Dorsolateral prefrontal cortex (tissue), 122 donors: ENCODE measurements at places on chromosomes 16 and 17. TPM values are rescaled to one million over a fixed set of nuclear protein-coding genes. Genes with fewer than 3 reads are reported as not detected.

GRCh38 chr17:19720631-19721426, 4.4 kb upstream of the SLC47A2 start:
- DNase-seq = no peak

DNA sequence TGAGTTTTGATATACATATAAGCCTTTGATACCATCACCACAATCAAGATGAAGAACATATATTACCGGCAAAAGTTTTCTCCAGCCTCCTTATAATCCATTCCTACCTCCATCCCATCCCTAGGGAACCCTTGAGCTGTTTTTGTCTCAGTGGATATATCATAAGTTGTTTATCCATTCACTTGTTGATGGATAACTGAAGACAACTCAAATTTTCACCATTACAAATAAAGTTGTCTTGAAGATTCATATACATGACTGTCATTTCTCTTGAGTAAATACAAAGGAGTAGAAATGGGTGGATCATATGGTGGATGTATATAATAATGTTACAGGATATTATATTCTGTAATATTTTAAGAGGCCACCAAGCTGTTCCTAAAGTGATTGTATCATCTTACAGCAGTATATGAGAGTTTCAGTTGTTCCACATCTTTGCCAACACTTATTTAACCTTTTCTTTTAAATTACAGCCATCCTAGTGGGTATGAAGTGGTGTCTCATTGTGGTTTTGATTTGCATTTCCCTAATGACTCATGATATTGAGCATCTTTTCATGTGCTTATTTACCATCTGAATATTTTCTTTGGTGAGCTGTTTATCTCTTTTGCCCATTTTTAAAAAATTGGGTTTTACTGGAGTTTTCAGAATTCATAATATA, 17.4 kb downstream of the NF1 start:
- DNase-seq = no peak

DNA sequence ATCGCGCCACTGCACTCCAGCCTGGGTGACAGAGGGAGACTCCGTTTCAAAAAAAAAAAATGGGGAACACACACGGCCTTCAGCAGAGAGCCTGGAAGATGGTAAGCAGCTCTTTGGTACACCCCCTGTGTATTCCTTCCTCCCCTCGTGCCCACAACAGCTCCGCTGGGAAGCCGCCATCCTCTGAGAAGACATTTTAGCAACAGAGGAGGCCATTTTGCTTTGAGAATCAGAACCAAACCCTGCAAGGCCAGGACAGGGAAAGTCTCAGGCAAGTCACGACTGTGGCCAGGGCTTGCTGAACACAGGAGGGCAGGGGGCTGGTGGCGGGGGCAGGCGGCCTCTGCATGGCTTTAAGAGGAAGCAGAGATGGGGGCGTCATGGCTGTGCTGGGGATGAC, 45.7 kb downstream of the SOCS1 start:
- DNase-seq = no peak

DNA sequence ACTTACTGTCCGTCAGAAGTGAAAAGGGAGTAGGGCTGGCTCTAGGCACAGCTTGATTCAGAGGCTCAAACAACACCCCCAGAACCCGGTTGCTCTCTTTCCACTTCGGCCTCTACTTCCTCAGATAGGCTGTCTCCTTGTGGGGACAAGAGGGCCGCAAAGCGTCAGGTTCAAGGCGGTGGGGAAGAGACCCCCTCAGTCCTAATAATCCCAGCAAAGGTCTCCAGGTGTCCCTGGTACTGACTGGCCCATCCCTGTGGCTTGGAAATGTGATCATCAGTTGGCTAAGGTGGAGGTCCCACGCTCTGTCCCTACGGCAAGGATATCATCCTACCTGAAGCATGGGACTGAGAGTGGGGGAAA, 26.0 kb downstream of the NGFR start:
- no peak for DNase-seq

GRCh38 chr16:77986011-77986740, 36.2 kb upstream of the CLEC3A start:
- no peak for DNase-seq

DNA sequence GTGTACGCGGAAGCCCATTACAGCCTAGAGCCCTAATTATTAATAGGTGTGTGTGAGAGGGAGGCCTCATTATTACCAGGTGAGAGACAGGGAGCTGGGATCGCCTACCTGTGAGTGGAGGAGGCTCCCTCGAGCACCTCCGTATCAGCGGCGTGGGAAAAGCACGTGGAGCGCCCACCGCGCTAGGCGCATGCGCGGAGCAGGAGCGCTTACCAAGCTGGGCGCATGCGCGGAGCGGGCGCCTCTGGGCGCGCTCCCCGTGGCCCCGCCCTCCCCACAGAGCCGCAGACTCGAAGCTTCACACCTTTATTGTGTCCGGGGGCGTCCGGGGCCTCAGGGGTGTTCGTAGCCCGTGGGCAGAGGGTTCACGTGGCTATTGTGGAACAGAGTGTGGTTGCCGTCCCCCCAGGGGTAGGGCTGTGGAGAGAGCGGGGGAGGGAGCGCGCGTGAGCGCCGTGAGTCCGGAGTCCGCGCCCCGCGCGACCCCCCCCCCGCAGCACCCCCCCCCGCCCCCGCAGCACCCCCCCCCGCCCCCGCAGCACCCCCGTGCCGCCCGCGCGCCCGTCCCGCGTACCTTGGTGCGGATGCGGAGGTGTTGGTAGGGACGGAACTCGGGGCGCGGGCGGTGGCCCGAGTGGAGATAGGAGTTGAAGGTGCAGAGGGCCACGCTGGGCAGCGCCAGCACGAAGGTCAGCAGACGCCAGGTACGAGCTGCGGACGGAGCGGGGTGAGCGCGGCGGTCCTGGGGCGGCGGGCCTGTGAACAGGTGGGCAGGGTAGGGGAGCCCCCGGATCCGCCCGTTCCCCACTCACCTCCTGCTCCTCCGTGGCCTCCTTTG, 500 bp downstream of the COX6A2 start:
- peak; percentile 63 for DNase-seq

GRCh38 chr17:8673612-8674011, 43.1 kb upstream of the MYH10 start:
- DNase-seq = no peak

GRCh38 chr17:49822829-49823228, 25.0 kb downstream of the TAC4 start:
- DNase-seq = no peak

- no peak for DNase-seq
These were observed 6.9 kb downstream of the UNC45B start for GRCh38 chr17:35154196-35155165.

GRCh38 chr17:72120642-72121163, at the start of gene SOX9:
TSS of gene SOX9 (plus strand) at chr17:72121020. CDS start at chr17:72121392, 372 bp downstream.
- DNase-seq = peak; percentile 85

DNA sequence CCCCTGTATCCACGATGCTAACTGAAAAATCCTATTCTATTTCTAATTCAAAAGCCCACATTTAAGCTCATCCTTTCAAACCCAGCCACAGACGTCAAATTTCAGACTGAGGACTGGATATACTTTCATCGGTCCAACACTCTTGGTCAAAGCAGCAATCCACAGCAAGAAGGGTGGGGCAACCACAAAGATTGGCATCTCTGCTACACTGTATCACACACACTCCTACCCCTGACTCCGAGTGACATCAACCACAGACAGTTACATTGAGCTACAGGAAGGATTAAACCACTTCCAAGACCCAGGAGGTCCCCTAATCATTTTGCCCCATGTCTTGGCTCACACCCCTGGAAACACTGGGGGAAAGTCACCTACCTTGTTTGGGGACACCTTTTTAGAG, 61.3 kb downstream of the GRIN2A start:
- DNase-seq = no peak

GRCh38 chr17:57593739-57594462, 151.2 kb downstream of the CCDC182 start:
- DNase-seq = no peak

DNA sequence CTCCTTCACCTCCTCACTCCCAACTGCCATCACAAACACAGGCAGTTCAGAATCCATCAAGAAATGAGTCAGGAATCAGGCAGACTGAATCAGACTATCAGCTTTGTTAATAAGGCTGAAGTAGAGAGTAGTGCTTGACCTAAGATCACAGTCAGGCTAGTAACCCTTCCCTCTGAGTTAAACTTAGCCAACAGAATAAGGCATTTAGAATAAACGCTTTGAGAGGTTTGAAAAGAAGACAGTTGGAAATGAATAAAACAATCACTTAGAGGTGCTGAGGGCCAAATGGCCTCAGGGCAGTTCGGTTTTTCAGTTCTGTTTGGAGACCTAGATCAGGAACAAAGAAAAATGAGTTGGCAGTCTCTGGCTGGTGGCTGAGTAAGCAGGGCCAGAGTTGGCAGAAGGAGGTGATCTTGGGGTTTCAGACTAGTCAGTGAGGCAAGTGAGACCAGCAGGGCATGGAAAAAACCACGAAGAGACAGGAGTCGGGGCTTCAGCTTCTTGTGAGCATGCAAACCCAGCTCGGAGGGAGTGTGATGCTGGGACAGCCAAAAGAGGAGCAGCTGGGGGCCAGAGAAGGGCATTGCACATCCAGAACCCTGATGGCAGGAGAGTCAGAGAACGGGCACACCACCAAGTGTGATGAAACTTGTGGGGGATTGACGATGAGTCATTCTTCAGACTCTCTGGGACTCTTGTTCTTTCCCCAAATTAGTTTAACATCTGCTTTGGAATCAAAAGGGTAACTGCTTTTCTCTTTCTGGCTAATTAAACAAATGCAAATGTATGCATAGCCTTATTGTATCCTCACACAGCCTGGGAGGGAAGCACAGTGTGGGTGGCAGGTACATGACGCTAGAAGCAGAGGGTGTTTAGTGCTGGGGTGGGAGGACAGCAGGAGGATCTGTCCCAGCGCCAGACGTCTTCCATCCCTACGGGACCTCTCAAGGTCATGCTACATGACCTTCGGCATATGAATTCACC, 54.8 kb downstream of the SPECC1 start:
- DNase-seq = peak; percentile 43

- DNase-seq = no peak
These were observed 80.3 kb downstream of the PARN start for GRCh38 chr16:14549789-14550153.

DNA sequence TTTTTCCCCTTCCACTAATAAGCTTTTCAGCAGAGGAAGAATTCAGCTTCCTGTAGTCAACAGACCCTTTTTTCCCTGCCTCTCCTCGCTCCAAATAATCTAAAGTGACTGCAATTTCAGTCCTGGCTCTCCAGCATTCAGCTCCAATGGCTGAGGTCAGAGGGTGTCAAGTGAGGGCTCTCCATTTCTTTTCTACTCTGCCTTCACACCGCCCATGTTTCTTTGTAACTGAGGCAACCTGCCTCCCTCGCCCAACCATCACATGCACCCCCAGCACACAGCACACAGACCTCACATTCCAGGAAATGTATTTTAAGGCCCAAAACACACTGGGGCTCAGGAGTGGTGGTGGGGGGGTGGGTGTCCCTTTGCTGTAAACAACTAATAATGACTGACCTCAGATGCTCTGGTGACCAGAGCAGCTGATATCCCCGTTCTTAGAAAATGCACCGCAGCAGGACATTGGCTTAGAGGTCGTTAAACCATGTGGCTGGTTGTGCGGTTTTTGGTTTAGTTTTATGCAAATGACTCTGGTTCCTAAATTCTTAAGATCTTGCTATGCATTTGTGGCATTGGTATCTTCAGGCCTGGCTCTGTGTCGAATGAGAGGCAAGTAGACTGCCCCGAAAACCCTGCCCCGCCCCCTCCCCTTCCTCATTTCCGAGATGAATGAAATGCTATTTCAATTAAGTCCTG, 203.6 kb downstream of the ZFHX3 start:
- DNase-seq = no peak

GRCh38 chr16:78227855-78228254, 128.4 kb downstream of the WWOX start:
- DNase-seq = no peak

- no peak for DNase-seq
These were observed 7.8 kb upstream of the RNASEK start for GRCh38 chr17:7004398-7005253.

DNA sequence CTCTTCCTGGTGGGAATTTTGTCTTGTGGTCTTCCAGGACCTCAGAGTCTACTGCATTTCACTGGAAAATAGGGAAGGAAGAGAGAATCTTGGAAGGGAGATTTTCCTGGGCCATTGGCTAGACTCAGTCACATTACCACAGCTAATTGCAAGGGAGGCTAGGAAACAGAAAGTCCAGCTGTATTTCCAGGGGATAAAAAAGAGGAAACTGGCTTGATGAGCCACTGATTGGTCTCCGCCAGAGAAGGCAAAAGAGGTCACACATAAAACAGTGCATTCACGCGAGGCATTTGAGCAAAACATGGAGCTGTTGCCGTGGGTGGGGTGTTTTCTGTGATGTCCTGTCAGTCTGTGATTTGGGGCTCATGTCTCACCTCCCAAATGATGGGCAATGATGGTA, 345.3 kb downstream of the FOXL1 start:
- DNase-seq = no peak

- no peak for DNase-seq
These were observed at the start of gene GNG13 for GRCh38 chr16:799948-800833. TSS of gene GNG13 (minus strand) at chr16:800734. CDS start at chr16:799077, 1,657 bp downstream.

GRCh38 chr17:39187152-39187830, 10.2 kb downstream of the CACNB1 start:
- DNase-seq = no peak

DNA sequence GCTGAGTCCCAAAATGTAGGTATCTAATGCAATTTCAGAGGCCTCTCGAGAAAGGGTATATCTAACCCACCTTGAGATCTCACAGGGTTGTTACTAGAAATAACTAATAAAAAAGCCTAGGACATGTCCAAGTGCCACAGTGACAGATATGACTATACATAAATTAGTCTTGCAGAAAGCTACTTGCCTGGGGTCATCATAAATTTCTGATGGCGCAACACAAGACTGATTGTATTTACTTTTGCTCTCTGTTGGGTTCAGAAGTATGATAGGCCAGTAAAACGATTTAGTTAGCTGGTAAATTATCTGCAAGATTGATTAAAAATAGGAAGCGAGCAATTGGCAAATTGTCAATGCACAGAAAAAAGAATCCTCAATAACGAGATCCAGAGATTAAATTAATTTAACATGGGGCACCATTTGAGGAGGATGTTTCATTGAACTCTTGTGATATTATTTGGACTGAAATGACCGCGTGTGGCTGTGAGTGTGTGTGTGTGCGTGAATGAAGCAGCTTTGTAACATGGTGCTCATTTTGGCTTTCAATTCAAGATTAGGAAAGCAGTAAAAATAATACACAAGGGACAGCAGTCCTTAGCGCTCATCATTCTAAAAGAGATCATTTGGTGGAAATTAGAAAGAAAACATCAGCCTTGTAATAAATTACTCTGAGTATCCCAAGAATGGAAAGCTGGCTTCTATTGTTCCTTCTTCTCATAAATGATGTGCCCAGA, 157.4 kb upstream of the ZFHX3 start:
- DNase-seq = no peak

- DNase-seq = no peak
These were observed 10.8 kb downstream of the EXOC7 start for GRCh38 chr17:76092526-76093413.

NPTX1 gene
- total RNA-seq = 317 TPM

TNP2 gene
- total RNA-seq = not detected

CNGB1 gene
- total RNA-seq = 18.2 TPM

SLC52A1 gene
- total RNA-seq = not detected

KRT15 gene
- total RNA-seq = not detected

ACBD4 gene
- 26.2 TPM for total RNA-seq

CCDC200 gene
- total RNA-seq = not detected

RGS11 gene
- 57.8 TPM for total RNA-seq

ABCC12 gene
- total RNA-seq = 4.5 TPM
